ENCODE measurements at places on chromosomes 2 and 18.

DNA sequence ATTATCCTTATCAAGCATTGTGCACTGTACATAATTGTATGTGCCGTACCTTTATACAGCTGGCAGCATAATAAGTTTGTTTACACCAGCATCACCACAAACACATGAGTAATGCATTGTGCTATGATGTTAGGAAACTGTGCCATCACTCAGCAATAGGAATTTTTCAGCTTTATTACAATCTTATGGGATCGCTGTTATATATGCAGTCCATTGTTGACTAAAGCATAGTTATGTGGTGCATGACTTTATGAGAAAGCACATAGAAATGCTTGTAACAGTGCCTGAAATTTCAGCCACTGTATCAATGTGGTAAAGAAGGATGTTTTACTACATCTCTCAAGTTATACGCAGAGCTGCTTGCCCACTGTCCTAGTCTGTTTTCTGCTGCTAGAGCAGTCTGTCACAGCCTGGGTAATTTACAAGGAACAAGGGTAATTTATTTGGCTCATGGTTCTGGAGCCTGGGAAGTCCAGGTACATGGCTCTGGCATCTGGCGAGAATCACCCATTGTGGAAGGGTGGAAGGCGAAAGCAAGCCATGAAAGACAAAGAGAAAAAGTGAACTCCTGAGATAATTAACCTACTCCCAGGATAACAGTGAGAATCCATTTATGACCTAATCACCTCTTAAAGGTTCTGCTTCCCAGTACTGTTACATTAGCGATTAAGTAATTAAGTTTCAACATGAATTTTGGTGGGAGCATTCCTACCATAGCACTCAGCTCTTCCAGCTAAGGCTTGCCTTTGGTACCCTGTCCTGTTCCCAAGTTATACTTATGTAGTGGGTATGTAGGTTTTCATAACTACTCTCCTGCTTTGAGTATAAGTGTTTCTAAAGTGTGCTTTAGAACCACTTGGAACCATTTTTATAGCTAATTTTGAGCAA is 4.6 kb downstream of the MAP3K20 start:
- DNase-seq, result no peak

DNA sequence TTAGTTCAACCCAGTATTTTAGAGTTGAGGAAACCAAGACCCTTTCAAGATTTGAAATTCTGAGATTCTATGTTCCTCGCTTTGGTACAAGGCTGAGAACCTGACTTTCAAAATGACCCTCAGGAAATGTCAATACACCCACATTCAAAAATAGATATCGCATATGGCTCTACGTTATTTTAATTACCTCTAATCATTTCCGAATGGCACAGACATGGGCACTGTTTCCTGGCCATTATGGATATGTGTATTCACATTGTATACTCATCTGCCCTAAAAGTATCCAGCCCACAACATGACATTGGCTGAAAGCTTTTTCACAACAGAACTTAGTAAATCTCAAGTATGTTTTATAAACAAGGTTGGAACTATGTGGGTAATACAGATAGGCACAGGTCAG is 6.7 kb downstream of the KLF7 start:
- no peak for DNase-seq

GRCh38 chr18:66533693-66534092 is 70.2 kb downstream of the CDH19 start:
- no peak for DNase-seq

DNA sequence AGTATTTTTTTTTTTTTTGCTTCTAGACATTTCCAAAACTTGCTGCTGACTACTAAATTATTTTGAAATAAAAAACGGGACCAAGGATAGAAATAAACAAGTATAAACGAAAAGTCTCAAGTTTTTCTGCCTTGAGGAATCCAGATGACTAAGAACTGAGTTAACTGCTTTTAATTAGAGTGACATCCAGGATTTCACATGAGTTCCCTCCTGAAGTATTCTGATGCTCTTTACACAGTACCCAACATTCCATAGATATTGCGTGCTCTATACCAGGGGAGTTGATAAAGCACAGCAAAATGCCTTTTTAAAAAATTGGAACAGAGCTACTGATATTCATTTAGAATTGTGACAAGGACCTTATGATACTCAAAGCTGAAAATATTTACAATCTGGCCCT is 618.0 kb downstream of the CCDC85A start:
- DNase-seq, result no peak

GRCh38 chr2:30444273-30444672 is 2.8 kb upstream of the LCLAT1 start:
- no peak for DNase-seq

DNA sequence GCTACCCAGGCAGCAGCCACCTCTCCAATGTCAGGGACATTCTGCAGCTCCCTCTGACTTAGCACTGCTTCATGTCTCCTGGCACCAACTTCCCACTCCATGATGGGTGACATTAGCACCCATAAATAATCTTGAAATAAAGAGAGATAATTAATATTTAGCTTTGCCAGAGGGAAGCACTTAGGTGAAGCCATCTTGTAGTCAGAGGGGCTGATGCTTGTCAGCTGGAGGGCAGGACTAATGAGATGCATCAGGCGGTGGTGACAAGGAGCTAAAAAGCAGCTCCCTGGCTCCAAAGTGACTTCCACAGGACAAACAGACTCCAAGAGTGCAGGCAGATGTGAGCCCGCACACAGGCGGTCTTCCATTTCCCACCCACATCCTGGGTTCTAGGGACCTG is 153.0 kb upstream of the ID2 start:
- DNase-seq, result no peak

DNA sequence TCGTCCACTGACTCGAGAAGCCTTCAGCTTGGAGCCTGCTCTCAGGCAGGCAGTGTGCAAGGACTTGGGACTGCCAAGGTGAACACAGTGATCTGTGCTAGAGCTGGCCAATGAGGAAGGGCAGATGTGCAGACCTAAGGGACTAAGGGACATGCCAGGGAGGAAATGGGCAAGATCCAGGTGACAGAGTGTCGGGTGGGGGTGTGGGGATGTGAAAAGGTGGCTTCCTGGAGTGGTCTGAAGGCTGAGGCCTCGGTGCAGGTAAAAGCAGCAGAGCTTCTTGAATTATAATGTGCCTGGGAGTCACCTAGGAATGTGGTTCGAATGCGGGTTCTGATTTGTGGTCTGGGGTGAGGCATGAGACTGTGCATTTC is 42.0 kb downstream of the STEAP3 start:
- DNase-seq, result no peak

- DNase-seq, result no peak
Observed at GRCh38 chr18:77811503-77811902, 561.9 kb downstream of the GALR1 start.

- no peak for DNase-seq
Observed at GRCh38 chr2:18345848-18346247, 214.6 kb downstream of the RDH14 start.

DNA sequence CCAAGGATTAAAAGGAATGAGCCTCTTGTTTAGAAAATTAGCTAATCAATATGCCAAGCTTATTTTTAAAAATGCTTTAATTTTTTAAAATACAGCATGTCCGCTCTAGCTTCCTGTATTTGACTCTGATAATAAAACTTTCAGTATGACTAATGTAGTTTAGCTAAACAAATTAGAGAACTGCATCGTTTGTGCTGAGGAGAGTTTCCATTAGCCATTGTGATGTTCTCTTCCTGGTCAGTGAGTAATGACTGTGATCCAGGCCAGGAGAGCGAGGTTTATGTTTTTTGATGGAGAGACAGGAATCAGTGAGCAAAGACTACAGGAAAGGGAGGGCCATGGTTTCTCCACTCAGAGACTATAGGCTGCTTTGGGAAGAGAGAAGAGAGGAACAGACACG is 237.2 kb upstream of the ETAA1 start:
- DNase-seq, result no peak

DNA sequence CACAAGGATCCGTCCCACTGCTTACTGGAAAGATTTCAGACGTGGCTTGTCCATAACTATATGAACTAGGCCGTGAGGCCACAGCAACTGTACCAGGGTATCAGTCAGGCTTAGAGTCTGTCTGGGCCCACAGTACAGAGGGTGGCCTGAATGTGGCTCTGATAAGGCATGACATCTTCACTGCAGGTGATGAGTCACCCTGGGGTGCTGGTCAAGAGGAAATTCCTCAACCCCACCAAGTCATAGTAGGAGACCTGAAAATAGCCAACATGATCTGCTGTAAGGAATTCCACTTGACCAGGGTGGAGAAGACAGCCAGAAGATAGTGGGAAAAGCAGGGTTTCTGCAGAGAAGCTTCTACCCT is 107.7 kb downstream of the INHBB start:
- DNase-seq, result no peak

DNA sequence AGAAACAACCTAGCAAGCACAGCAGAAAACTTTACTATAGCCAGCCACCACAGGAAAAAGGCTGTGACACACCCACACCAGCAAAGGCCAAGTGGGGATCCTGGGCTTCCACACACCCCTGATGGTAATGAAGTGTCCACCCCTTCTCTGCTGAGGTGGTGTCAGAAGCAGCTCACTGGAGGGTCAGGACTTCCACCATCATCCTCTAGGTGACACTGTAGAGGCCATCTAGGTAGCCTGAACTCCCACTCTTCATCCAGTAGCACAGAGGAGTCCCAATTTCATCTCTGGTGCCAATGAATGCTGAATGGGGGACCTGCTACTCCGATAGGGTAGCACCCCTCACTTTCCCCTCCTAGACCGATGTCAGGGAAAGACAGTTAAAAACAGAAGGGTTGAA is 1544.4 kb downstream of the LRP1B start:
- no peak for DNase-seq

DNA sequence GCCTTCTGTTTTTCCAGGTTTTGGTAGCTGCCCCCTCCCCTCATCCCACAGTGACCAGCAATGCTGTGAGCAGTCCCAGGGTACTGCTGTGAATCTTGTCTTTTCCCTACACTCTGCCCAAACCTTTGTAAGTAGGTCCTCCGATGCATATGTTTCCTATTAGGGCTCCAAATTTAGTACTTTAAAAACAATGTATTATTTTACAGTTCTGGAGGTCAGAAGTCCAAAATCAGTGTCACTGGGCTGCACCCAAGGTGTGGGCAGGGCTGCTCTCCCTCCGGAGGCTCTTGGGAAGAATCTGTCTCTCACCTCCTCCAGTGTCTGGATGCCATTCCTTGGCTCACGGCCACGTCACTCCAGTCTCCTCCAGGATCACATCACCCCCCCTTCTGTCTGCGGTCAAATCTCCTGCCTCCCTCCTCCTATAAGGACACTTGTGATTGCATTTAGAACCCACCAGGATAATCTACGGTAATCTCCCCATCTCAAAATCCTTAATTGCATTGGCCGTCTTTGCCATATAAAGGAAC is 208.5 kb downstream of the SH3BP4 start:
- DNase-seq, result no peak

- DNase-seq, result no peak
Observed at GRCh38 chr2:65438137-65438899, 5.9 kb upstream of the SPRED2 start.

DNA sequence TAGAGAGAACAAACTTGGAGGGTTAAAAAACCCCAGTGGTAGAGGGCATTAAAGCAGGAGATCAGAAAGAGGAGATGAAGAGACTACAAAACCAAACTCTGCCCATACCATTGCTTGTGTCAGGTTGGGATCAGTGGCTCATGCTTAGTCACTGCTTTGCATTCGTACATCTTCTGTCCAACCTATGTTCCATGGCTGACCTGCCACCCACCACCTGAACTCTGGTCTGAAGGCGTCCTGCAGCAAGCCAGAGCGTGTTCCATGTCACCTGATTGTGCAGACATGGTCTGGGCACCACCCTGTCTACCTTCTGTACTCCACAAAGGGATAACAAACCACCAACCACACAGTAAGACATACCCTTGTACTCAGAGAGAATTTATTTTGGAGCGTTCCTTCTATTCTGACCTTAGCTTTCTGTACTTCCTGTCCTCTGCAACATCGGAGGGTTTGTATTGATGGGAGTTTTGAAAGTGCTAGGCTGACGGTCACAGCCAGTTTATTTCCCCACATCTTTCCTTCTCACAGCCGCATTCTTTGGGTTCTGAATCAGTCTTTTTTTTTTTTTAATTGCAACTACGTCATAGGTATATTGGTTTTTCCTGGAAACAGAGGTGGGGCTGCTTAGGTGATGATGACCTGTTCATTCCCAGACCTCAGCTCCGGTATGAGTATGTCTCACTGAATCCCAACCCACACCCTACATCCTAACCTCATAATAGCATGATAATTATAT is 88.3 kb downstream of the SOWAHC start:
- no peak for DNase-seq

DNA sequence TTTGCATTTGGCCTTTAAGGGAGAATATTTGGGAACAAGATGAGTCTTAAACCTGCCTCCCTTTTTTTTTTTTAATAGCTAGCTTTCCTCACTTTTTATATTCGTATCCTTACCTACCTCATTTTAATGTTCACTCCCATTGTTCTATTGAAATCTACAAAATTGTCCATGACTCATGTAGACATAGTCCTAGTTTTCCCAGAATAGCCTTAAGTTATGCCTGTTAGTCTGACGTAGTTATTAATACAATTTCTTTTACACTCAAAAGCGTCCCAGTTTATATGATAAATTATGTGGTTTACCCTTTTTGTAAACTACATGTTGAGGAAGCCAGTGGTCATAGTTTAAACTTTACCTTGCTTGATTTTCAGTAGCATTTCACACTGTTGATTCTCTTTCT is 73.4 kb downstream of the UBR3 start:
- no peak for DNase-seq

GRCh38 chr2:157815421-157815820 is 60.7 kb downstream of the ACVR1 start:
- DNase-seq, result no peak

- DNase-seq, result no peak
Observed at GRCh38 chr2:59585655-59586054, 967.8 kb downstream of the BCL11A start.

DNA sequence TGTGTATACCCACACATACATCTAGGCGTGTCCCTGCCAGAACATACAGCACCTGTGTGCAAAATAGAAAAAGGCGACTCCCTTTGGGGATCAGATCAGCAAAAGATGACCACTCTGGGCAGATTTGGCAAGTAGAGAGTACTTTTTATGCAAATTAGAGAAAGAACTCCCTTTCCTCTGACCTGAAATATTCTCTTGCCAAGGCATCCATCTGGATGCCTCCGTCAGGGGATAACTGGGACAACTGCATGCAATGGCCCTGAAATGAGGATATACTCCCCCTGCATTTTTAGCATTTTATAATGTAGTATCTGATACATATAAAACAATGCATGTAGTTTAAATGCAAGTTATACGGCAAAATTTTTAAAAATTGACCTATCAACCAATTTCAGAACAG is 247.7 kb downstream of the ICOS start:
- no peak for DNase-seq

DNA sequence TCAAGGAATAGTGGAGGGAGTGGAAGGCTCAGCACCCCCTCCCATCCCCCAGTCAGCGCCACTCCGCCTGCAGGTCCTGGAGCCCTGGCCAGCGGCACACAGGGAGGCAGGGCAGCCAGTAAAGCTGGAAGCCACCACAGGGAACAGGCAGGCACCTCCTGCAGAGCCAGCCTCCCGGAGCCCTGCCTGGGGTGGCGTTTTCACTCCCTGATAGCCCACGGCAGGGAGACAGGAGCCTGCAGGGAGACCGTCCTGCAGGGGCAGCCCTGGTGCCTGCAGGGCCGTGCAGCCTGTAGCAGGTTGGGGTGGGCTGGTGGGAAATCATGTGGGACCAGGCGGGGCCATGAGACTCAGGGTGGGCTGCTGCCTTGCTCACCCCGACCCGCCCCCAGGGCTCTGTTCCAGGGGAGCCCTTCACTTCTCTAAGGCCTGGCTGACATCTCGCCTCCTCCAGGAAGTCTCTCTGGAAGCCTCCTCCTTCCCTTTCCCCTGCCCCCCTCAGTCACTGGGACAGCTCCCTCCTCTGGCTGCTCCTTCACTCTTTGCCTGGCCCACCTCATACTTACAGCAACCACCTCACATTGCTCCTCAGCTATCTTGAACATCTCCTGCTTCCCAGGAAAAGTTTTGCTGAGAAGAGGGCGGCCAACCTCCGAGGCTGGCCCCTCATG is 221.0 kb downstream of the GLI2 start:
- no peak for DNase-seq

Measured in omental fat pad (tissue), 4 donors.